ENCODE measurements at places on chromosomes 12 and 14.
A peak's percentile ranks its signal among the peaks of the same experiment; 100 is the strongest.

DNA sequence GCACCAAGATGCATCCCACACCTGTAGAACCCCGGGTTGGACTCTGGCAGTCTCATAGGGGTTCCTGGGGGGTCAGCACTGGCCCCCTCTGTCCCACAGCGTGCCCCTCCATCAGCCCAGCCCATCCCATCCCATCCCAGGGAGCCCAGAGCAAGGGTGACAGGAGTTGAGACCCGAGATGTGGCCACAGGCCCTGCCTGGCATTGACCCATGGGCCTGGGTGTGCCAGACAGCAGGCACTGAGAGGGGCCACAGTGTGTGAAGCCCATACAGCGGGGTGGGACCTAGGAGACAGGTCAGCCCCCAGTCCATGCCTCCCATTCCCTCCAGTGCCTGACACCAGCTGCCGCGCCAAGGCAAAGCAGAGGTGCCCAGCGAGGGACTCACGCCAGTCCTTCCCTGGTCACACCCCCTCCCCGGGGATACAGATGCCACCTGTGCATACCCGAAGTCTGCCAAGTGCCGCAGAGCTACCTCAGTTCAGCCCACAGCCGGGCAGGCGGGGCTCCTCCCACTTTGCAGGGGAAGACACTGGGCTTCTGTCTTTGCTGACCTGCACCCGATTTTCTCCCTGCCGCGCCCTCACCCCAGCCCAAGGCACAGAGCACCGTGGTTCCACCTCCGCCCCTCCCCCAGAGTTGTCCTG, 50.4 kb downstream of the CYP46A1 start:
- DNase-seq = no peak

DNA sequence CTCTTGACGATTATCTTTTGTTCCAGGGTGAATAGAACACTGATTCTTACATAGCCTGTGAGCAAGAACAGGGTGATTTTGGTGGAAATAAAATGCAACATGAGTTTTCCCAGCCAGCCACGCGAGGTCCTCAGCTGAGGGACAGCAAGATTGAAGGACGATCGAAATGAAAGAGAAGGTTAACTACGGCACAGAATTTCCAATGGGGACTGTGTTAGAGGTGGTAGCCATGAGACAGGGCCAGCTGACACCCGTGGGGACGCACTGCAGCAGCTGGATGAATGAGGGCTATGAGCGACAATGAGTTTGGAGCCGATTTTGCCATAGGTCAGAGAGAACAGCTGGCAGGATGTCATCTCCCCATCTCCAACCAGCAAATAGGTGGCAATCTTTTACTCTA, 243.4 kb upstream of the PELI2 start:
- no peak for DNase-seq

GRCh38 chr12:121803861-121804416, at the start of gene SETD1B:
TSS of gene SETD1B (plus strand) at chr12:121804009. CDS start at chr12:121804738, 729 bp downstream.
- DNase-seq = peak; percentile 71

DNA sequence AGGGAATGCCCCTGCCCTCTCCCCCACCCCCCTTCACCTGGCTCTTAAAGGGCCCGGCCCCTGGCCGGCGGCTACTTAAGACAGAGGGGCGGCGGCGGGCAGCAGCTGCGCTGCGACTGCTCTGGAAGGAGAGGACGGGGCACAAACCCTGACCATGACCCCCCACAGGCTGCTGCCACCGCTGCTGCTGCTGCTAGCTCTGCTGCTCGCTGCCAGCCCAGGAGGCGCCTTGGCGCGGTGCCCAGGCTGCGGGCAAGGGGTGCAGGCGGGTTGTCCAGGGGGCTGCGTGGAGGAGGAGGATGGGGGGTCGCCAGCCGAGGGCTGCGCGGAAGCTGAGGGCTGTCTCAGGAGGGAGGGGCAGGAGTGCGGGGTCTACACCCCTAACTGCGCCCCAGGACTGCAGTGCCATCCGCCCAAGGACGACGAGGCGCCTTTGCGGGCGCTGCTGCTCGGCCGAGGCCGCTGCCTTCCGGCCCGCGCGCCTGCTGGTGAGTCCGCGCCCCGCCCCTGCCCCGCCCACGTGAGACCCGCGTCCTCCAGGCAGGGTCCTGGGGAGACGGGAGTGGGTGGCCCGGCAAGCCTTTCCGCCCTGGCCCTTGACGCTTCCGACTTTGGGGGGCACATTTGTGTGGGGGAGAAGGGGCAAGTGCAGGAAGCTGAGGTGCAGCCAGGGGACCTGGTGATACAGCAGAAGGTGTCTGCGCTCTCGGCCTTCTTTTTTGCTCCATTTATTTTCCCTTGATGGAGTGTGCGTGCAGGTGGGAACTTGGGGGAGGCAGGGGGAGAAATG, at the start of gene IGFBP6:
Gene IGFBP6, plus strand, starts transcription at position 104 of the 790 bp plus-strand sequence. Its CDS starts 51 bp downstream, at position 155.
- DNase-seq = peak; percentile 72

GRCh38 chr12:11321980-11322379, 11.7 kb upstream of the PRB4 start:
- DNase-seq = no peak

DNA sequence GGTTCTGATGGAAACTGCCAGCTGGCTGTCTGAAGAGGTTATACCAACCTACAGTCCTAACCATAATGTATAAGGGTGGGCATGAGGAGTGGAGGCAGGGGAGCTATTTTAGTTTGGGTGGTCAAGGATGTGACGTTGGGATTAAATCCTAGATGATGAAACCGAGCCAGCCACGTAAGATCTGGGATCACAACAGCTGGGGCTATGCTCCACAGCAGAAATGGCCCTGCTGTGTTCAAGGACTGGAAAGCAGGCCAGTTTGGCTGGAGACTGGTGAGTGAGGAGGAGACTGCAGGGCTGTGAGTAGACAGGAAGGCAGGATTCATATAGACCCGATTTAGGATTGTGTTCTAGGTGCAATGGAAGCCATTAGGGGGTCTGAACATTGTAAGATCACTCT, 66.1 kb downstream of the SAMD4A start:
- no peak for DNase-seq

DNA sequence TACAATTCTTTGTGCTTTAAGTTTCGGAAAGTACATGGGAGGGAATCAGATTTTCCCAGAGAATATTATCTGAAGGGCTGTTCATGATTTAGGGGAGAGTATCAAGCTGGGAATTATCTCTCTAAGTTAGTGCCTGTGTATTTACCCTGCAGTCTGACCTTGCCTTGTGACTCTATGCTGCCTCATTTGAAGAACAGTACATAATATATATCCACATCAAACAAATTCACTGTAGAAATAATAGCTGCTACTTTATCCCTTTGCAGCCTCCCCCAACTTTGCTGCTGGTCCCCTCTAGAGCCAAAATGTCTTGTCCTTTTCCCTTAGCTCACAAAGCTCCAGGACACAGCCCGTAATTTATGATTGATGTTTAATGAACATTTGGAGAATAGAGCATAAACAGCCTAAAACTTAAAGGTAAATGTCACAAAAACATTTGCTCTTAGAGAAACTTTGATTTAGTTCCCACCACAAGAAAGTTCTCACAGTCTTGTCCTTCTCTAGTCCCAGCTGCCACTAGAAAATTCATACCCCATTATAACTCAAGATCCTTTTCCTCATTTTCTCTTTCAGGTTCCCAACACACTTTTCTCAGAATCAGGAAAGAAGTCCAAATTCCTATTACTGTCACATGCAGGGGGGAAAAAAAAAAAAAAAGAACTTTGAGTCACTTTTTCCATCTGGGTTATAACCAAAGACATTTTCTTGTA, 1009.6 kb downstream of the FLRT2 start:
- no peak for DNase-seq

- DNase-seq = no peak
Measured at GRCh38 chr14:61988240-61988639, 226.0 kb downstream of the SNAPC1 start.

GRCh38 chr14:90979515-90979914, 80.9 kb downstream of the RPS6KA5 start:
- DNase-seq = no peak

DNA sequence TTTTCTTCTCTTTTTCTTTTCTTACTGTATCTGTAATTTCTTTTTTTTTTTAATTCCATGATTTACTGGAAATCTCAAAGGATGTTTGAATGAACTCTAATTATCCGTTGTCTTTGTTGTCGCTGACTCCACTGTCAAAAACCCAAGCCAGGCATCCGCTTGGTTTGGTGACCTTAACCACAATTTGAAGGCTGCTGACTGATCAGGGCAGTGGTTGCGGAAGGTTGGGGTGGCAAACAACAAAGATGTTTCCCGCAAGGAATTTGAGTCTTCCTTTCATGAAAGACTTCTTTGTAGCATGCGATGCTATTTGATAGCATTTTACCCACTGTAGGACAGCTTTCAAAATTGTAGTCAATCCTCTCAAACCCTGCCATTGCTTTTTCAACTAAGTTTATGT, 1013.8 kb downstream of the DIO2 start:
- DNase-seq = no peak

DNA sequence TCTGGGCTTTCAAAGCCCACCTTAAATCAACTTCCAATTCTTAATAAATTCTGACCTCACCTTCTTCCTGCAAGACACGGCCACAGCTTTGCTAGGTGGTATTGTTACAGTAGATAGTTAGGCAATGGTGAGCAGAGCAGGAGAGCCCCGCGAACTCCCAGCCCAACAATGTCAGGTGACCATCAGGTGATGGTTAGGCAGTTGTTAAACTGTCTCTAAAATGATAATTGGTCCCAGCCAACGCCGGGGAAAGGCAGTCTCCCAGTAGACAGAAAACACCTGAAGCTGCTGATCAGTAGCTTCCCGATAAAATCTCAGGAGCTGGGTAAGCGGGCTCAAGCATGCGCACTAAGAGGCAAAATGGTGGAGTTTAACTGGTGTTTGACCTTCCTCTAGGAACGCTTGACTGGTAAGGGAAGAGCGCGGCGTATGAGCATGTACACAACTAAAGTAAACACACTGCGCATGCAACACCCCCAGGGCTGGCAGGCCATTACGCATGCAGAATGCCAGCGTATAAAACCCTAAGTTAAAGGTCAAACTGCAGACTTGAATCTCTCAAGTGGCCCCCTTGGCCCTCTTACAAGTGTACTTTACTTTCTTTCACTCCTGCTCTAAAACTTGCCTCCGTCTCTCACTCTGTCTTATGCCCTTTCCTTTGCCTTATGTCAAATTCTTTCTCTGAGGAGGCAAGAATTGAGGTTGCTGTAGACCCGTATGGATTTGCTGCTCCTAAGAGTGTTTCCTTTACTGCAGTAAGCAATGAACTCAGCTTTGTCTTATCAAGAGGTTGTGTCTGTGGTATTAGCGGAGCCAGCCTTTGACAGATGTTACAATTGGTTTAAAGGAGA, 113.5 kb downstream of the C12orf75 start:
- no peak for DNase-seq

DNA sequence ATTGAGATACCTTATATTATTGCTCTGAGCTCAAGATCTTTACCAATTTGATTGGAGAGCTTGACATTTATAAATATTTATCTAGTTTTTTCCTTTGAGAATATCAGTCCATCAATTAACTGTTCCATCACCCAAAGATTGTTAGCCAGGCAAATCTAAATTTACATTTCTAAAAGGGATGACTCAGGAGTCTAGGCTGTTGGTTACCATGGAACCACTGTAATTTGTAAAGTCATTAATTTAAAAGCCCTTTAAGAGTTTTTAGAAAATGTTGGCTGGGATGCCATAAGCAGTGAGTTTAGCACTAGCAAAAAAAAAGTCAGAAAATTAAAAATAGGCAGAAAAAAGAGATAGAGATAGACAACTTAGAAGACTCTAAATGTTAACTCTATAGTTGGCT, 19.5 kb upstream of the SERPINA1 start:
- no peak for DNase-seq

DNA sequence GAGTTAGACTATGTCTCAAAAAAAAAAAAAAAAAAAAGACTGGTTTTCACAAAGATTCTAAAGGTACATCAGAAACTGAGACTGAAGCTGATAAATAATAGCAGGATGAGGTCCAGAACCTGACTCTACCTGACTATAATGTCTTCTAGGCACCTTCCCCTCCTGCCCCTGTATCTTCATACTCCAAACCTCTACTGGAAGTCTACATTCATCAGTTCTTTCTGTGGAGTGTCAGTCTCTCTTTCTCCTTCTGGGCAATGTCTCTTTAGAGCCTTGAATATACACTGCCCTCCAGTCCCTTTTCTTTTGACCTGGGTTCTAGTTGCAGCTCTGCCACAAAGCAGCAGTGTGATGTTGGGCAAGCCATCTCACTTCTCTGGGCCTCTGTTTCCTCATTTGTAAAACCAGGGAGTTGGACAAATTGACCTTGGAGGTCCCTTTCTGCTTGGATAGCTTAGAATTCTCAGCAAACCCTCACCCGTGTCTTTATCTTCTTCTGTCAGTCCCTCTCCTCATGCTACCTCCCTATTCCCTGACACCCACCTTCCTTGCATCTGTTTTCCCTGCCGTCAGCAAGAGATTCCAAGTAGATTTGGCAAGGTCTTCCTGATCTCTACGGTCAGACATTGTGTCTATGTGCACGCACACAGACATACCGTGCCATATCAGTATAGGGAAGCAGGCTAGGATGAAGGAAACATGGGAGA, 4.3 kb downstream of the NFE2 start:
- no peak for DNase-seq

GRCh38 chr14:72049462-72049861, 117.2 kb downstream of the RGS6 start:
- DNase-seq = no peak

- no peak for DNase-seq
Measured at GRCh38 chr14:34138175-34138574, 187.3 kb upstream of the EGLN3 start.

- no peak for DNase-seq
Measured at GRCh38 chr14:80942191-80942600, 658 bp upstream of the CEP128 start.

- peak; percentile 35 for DNase-seq
Measured at GRCh38 chr12:120687578-120688289, 785 bp downstream of the MLEC start.

GRCh38 chr14:100374876-100375265, 51.7 kb downstream of the SLC25A47 start:
- no peak for DNase-seq

DNA sequence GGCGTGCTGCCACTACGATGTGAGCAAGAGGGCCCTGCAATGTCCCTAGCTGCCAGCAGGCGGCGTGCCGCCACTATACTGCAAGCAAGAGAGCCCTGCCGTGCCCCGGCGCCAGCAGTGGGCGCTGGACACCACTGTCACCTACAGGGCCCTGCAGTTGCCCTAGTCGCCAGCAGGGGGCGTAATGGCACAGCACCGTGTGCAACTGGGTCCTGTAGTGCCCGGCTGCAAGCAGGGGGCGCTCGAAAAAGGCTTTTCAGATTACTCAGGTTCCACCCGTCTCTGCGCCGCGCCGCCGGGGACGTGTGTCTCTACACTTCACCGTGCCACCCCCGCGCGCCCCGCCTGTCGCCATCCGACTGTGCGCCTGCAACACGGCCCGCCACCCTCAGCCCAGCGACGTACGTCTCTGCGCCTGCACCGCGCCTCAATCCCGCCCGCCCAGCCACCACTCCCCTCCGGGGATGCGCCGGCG, 1356.9 kb downstream of the TMEM121 start:
- peak; percentile 17 for DNase-seq

- no peak for DNase-seq
Measured at GRCh38 chr12:101231636-101232035, 21.6 kb upstream of the SLC5A8 start.

- no peak for DNase-seq
Measured at GRCh38 chr12:99287136-99287535, 360.4 kb upstream of the GARIN6 start.

DNA sequence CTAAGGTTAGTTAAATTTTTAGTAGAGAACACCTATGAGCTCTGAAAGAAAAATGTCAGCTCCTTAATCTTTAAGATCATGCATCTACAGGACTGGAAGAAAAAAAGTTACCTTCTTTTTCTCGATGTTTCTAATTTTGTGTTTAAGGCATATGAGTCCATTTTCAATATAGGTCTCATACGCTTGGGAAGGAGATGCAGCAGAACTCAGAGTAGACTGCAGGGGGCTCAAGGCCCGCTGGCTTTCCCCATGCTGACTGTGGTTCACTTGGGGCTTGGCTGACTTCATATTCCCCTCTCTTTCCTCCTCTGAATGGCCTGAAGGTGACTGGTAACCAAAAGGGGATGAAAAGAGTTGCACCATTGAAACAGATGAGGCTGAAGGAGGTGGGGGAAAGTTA, 1.5 kb downstream of the CAPRIN2 start:
- DNase-seq = peak; percentile 14

Data from CD4-positive, alpha-beta T cell treated with Interleukin-6 for 4 hours (primary cell).